ENCODE measurements at places on chromosomes 13 and 19.

DNA sequence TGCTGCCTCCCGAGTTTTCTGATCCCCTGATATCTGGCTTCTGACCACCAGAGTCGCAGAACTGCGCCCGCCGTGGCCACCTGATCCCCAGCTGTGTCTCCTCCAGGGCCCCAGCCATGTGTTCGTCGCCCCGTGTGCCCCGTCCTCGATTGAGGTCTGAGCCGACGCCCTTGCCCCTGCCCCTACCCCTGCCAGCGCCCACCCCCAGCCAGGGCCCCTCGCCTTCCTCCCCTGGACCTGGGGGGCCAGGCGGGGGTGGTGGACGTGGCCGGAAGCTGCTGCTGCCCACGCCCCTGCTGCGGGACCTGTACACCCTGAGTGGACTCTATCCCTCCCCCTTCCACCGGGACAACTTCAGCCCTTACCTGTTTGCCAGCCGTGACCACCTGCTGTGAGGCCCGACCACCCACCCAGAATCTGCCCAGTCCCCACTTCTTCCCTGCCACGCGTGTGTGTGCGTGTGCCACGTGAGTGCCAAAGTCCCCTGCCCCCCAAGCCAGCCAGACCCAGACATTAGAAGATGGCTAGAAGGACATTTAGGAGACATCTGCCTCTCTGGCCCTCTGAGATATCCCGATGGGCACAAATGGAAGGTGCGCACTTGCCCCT lies 9.2 kb downstream of the PLPPR2 start:
- DNase-seq, result no peak

DNA sequence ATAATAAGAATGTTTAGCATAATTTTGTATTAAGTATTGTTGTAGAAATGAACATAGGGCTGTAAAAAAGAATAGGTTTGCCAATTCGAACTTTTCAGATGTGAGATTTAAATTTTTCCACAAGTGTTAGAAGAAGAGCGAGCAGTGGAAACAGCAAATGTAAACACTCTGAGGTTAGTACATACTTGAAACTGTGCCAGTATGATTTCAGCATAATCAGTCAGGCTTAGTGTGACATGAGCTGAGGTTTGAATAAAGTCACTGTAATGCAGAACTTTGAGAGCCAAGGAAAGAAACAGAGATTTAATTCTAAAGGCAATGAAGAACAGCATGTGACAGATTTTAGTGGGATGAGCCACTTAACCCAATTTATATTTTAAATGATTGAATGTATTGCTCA lies 2166.4 kb downstream of the PCDH9 start:
- DNase-seq, result no peak

DNA sequence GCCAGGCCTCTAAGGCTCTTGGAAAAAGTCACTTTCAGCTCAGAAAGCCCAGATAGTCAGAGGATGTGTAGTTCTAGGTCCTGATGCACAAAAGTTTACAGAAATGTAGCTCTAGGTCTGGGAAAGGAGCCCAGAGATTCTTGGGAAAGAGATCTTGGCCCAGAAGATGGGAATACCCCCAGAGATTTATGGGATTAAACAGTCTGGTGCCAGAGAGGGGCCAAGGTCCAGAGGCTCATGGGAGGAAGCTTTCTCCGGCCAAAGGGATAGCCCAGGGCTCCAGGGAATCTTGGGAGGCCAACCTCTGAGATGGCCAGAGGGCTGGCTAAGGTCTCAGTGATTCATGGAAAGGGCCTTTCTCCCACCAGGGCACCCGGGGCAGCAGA lies 15.2 kb downstream of the BCAT2 start:
- DNase-seq, result no peak

DNA sequence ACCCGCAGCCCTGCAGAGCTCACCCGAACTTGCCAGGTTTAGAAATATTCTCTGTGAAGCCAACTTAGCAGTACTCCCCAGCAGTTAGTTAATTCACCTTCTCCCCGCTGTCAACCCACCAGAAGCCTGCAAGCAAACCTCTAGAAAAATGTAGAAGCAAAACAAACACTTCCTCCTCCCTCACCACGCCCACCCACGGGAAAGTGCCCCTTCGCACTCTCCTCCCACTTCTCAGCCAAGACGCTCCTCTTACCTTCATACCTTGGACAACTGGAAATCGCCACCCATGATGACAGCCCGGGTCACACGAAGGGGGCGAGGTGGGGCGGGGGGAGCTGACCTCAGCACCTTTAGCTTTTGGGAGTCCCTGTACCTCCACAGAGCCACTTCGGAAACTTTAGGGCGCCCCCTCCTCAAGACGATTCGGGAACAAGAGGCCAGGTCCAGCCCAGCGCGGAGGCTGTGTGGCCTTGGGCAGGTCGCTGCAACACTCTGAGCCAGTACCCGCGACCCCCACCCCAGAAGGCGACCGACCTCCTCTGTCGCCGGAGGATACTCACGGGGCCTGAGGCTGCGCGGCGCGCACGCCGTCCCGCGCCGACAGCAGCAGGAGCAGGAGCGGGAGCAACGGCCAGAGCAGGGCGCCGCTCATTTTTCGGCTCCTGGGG lies 485 bp downstream of the CPAMD8 start:
- no peak for DNase-seq

GRCh38 chr19:34306213-34306661 lies 51.9 kb downstream of the GARRE1 start:
- no peak for DNase-seq
